CD4-positive, alpha-beta T cell treated with Interleukin-4 for 4 hours (primary cell): ENCODE measurements at places on chromosomes 7 and 10.

DNA sequence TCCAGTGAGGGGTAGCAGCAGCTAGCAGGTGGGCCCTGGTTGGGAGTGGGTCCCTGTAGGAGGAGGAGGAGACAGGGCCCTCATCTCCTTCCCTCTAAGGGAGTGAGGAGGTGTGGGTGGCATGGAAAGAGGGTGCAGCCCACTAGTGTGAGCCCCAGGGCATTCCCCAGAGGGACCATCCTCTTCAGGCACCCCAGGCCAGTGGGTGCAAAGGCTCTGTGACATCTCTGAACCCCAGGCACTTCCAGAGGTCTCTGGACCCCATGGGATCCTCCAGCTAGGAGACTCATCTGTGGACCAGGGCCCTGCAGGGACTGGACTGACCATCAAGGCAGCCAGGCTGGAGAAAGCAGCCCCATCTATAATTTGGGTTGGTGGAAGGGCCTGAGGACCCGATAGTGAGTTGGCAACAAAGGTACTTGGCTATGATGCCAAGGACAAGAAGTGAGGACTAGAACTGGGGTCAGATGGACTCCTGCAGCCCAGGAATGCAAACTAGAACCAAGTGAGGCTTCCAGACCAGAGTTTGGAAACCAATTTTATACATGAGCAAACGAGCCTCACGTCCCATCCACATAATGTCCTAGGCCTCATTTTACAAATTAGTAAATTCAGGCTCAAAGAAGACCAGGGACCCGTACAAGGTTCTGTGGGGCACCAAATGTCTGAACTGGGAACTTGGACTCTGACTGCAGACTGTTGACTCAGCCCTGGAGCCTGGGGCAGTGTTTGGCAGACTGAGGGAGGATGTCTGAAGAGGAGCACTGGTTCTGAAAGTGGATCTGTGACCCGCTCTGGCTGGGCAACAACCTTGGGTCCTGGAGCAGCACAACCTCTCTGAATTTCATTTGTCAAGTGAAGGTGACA is 1.4 kb upstream of the VSTM4 start:
- no peak for DNase-seq

DNA sequence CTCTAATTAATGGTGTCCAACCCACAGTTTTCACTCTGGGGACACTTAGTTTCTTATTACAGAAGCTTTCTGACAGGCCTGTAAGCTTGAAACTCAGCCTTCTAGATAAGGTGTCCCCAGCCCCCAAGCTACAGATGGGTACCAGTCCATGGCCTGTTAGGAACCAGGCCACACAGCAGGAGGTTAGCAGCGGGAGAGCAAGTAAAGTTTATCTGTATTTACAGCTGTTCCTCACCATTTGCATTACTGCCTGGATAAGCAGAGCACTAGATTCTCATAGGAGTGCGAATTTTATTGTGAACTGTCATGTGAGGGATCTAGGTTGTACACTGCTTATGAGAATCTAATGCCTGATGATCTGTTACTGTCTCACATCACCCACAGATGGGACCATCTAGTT is 93.7 kb downstream of the TMEM26 start:
- no peak for DNase-seq

- no peak for DNase-seq
Measured at GRCh38 chr10:29056729-29057128, 232.1 kb upstream of the LYZL1 start.

- DNase-seq, result no peak
Measured at GRCh38 chr7:116354546-116355423, 144.4 kb downstream of the TES start.
